ENCODE measurements at places on chromosomes 6 and 20.

DNA sequence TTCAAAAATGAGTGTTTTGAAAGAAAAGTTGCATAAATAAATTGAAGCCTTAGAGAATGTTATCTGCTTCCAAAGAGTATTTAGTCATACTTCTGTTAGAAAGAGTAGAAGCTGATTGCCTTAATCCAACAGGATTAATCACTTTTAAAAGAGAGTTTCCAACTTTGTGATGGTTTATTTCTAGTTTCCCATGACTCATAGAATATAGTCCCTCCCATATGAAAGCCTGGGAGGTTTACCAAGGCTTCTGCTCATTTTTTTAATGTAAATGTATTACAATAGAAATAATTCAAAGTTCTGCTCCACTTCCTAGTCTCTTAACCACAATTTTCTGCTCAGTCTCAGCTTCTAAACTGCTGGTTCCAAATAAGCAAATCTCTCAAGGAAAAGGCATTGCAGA lies 118.0 kb upstream of the IRAK1BP1 start:
- no peak for DNase-seq

GRCh38 chr20:41278936-41279335 lies 38.6 kb downstream of the ZHX3 start:
- DNase-seq: no peak

- no peak for DNase-seq
Measured at GRCh38 chr6:139744891-139745290, 370.4 kb upstream of the CITED2 start.

DNA sequence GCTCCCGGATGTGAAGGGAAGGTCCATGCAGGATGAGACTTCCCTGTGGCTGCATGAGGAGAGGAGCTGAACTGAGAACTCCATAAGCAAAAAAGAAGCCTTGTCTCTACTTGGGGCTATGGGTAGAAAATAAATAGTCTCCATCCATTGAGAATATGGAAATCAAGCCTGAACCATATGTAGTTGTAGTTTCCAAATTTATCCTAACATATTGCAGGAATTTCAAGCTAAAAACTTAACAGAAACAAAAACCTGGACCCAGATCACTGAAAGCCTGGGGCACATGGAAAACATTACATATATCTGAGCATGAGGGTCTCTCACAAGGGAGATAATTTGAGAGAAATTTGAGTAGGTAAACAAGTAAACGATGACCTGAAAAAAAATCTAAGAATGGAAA lies 94.9 kb upstream of the C6orf118 start:
- no peak for DNase-seq

DNA sequence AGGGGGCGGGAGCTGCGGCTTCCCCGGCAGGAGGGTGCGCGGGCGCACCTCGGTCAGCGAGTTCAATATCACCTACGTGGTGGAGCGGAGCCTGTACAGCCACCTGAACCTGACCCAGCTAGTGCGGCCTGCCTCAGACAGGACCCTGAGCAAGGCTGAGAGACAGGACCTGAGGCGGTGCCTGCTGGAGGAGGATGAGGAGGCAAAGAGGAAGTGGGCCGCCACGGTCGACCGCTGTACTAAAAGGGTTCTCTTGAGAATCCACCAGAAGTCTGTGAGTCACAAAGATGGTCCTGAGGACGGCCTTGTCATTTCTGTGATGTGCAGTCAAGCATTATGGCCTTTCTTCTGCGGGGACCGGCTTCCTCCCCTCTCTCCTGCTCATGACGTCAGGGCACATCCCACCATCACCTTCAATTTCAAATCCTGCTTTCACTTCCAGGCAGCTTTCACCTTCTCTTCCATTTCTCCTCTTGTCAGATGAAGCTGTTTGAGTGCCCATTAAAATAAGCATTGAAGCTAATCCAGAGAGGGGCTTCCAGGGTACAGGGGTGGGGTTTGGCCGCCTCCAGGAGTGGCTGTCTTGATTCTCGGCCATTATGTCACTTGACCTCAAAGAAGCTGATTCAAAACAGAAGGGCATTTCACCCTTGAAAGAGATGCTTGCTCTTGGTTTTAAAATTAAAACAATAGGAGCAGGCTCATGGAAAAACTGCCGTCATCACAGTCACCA lies 177.6 kb downstream of the SASH1 start:
- no peak for DNase-seq

All from stimulated activated CD4-positive, alpha-beta T cell treated with anti-CD3 and anti-CD28 coated beads, Interleukin-4, amount 100 ng/mL, for 48 hours (primary cell).